NCI-H226 (cell line): ENCODE measurements at places on chromosomes 12 and 14.

GRCh38 chr14:100571837-100572236, 15.4 kb downstream of the BEGAIN start:
- DNase-seq, result no peak

DNA sequence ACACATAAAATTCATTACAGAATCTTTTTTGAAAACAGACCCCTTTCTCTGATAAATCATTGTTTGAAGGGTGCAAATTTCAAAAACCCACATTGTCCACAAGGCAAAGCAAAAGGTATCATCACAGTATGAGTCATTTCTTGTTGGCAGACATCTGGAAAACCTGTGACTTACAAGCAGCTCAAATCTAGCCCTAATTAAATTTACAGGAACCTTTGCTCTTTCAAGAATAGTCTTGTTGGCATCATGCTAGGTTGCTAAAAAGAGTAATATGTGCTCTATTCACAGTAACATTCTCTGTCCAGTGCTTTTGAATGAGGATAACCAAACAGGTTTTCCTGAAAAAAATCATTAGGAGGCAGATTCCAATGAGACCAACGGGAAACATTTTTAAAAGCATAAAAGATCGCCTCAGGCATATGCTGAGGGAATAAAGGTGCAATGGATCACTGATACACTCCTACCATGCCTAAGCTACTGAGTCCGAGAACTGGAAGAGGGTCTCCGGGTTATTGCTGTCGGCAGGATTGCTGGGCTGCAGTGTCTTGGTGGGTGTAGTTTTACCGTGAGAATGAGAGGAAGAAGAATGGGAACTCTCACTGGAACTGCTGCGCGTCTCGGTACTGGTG, 55.5 kb upstream of the TTC7B start:
- DNase-seq, result peak; percentile 28

GRCh38 chr12:43318021-43318420, 234.0 kb downstream of the ADAMTS20 start:
- no peak for DNase-seq

DNA sequence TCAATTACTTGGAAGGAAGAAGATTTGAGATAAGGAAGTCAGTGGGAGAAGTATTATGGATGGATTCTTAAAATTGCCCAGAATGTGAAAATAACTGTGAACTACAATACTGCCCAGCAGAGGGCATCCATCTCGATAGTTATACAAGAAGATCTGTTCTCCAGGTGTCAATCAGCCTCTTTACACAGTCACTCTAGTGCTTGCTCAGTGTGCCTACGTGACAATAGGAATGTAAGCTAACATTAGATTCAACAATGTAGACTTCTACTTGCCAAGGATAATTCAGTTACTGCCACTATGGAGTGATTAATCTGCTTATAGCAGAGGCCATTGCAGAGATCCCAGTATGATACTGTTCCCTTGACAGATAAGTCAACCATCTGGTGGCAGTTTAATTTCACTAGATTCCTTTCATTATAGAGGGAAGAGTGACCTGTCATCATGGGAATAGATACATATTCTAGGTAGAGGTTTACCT, 10.6 kb upstream of the MAP4K5 start:
- peak; percentile 7 for DNase-seq

- DNase-seq, result peak; percentile 78
Observed at GRCh38 chr14:103206836-103207387, 83.7 kb downstream of the TNFAIP2 start.

DNA sequence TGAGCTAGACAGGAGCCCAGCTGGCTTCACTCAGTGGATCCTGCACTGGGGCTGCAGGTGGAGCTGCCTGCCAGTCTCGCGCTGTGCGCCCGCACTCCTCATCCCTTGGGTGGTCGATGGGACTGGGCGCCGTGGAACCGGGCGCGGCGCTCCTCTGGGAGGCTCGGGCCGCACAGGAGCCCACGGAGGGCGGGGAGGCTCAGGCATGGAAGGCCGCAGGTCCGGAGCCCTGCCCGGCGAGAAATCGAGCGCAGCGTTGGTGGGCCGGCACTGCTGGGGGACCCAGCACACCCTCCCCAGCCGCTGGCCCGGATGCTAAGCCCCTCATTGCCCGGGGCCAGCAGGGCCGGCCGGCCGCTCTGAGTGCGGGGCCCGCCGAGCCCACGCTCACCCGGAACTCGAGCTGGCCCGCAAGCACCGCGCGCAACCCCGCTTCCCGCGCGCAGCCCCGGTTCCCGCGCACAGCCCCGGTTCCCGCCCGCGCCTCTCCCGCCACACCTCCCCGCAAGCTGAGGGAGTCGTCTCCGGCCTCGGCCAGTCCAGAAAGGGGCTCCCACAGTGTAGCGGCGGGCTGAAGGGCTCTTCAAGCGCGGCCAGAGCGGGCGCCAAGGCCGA, 1130.5 kb upstream of the FLRT2 start:
- DNase-seq, result no peak

- DNase-seq, result no peak
Observed at GRCh38 chr12:57205931-57206330, 10.7 kb upstream of the NXPH4 start.

- no peak for DNase-seq
Observed at GRCh38 chr12:54970741-54971140, 13.8 kb downstream of the TESPA1 start.

DNA sequence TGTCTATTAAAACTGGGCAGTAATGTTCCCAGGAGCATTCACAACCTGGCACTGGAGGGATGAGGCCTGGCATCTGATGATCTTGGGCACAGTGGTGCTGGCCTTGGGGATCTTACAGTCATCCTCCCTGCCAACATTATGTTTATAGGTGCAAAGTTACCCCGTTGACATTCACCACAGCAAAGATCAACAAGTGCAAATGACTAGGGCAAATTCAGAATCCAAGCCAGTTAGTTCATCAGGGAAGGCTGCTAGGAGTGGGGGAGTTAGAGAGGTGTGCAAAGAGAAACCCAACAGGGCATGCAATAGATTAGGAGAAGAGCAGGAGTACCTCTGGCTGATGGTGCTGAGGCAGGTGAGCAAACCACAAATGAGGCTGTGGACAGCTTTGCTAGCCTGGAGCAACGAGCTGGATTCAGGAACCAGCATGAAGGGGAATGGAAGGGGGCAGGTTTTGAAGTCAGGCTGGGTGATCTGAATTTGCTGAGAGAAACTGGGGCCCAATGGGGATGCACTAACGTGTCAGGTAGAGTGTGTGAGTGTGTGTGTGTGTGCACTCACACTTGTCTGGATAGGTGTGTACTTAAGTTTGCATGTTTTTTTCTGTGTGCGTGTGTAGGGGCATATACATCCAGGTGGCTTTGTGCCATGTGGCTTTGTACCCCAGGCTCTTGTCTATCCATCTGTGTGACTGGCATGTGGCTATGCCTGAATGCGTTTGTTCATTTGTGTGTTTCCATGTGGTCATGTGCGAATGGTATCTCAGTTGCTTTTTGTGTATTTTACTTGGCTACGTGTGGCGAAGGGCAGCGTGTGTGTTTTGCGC, 1.6 kb downstream of the CISTR start:
- no peak for DNase-seq

DNA sequence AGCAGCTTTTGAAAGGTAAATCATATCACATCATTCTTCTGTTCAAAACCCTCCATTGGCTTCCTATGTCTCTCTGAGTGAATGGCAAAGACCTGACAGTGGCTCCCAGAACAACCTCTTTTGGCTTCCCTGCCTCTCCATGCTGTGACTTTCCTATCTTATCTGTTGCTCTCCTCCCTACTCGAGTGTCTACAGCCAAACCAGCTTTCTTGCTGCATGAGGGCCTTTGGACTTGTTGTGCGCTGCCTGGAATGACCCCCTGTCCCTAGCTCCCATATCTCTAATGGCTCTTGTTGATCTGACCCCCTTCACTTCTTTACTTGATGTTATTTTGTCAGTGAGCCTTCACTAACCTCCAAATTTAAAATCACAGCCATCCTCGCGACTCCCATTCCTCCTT, 2.5 kb downstream of the SYNE2 start:
- no peak for DNase-seq

- DNase-seq, result no peak
Observed at GRCh38 chr14:100775831-100776591, 49.3 kb downstream of the DLK1 start.

DNA sequence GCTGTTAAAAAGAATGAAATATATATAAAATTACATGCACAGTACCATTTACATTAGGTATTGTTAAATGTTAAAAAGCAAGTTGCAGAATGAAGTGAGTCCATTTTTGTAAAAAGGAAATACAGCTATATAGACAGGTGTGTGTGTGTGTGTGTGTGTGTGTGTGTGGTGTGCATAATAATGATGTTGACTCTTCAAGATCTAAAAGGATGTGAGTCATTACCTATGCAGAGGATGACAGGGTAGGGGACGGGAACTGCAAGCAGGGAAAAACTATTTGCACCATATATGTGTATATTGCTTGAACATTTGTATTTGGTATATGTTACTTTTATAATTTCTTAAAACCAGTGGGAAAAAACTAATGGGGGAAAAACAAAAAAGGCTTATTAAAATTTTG, 3.1 kb downstream of the C14orf39 start:
- DNase-seq, result peak; percentile 13

- no peak for DNase-seq
Observed at GRCh38 chr12:2732290-2732689, 62.5 kb upstream of the FKBP4 start.

DNA sequence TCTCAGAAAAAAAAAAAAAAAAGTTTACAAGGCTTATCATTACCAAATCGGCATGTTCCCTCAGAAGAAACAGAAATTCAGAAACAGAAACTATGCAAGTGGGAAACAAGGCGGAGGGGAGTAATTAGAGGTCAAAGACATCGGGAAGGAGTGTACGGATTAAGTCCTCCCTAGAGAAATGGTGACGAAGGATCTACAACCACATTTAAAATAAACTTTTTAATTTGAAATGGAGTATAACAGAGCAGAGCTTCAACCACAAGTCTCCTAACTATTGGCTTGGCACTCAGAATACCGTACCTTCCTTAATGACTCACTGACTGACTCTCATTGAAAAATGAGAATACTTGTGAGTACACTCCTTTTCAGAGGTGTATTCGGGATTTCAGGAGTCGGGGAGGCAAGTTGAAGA, 908 bp downstream of the ENTPD5 start:
- DNase-seq, result peak; percentile 72

- peak; percentile 54 for DNase-seq
Observed at GRCh38 chr12:95790033-95790916, at the start of gene NTN4. NTN4 (minus strand) TSS chr12:95790764; CDS start chr12:95790309, 455 bp downstream.
